ENCODE measurements at places on chromosomes 6 and 20.

DNA sequence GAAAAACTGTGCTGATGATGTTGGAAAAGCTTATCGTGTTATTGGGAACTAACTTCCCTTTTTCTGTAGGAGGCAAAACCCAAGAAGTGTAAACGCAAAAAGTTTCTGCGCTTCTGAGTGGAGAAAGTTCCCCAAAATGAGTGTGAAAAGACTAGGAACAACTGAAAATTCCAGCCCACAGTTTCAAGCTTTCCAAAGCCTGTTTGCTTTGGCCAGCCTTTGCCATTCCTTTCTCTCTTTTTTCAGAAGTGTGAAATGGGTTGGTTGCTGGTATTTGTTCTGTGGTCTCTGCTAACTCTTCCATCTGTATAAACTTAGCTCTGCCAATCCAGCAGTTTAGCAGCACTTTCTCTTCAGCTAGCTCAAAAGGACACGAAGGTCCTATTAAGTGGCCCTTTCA is 491.3 kb downstream of the MAFB start:
- DNase-seq = no peak

- DNase-seq = no peak
These were observed 18.1 kb upstream of the CEBPB start for GRCh38 chr20:50172347-50173013.

DNA sequence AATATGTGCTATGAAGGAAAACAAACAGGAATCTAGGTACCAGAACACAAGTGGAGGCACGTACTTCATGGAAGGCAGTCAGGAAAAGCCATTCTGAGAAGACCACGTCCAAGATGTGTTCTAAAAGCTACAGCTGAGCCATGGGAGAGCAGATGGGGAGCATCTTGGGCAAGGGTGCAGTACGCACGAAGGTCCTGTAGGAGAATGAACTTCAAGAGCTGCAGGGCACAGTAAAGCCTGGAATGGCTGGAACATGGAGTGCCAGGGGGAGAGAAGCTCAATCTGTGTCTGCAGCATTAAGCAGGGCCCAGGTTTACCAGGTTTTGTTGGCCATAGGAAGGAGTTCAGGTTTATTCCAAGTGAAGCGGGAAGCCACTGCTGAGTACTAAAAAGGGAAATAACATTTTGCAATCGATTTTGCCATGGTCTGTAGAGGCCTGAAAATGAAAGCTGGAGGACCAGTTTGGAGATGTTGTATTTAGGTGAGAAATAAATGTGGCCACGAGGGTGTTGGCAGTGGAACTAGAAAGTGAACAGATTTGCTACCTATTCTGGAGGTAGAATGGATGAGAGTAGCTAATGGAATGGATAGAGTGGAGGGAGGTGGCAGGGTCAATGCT is 29.9 kb downstream of the ADTRP start:
- no peak for DNase-seq

DNA sequence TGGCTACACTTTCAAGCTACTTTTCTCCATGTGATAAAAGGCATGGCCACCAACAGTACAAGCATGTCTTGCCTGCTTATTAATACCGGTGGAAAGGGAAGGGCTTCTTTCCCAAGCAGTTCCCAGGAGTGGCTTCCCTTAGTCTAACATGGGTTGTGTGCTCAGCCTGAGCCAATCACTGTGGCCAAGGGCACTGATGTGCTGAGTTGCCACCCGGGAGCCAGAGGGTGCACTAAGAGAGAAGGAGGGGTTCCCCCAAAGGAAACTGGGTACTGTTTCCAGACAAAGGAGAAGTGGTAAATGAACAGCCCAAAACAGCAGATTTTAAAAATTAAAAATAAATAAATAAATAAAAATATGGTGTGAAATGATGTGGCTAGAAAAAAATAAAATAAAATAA is 68.5 kb downstream of the BANF2 start:
- no peak for DNase-seq

- DNase-seq = no peak
These were observed 64.5 kb downstream of the ATP9A start for GRCh38 chr20:51703400-51704287.

DNA sequence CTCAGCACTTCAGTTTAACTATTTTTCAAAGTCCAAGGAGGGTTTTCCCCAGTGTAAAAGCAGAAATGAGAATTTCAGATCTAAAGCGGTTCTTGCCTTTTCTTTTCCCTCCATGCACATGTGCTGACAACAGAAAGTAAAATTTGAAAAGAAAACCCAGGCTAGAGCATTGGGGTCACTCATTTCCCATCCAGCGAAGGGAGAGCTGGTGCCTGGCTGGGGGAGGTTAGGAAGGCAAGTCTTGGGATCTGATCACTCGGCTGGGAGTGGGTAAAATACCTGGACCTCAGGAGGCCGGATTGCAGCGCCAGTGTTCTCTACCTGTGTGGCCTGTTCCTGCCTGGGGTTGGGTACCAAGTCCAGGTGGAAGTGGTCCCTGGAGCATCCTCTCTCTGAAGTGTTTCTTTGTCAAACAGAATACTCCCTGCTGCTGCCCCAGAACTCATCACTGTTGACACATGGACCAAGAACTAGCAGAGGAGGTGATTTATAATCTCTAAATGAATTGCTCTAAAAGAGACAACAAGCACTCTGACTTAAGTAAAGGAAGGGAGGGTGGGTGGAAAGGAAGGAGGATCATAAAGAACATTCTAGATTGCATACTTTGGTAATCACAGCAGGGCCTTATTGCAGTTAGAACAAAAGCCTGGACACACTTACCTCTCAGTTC is 136.0 kb downstream of the MTHFD1L start:
- no peak for DNase-seq

Measured in stimulated activated CD8-positive, alpha-beta memory T cell treated with anti-CD3 and anti-CD28 coated beads, Interleukin-4, amount 100 ng/mL, for 4 hours (primary cell).